ENCODE measurements at places on chromosomes 4 and X.

DNA sequence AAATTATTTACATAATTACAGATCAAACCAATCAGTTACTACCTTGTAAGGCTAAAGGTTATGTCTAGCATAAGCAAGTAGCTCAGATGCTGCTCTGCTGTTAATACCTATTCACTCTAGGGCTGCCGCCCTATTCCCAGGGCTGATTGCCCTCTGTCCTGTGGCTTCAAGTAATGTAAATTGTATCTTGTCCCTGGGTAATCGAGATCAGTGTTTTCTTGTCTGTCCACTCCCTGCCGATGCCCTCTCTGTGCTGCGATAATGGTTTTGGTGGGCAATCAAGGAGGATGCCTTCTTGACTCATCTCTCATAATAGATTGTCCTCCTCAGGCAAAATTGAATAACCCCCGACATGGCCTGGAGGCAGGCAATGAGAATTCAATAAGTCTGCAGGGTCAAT lies 641.0 kb upstream of the PITX2 start:
- no peak for DNase-seq

DNA sequence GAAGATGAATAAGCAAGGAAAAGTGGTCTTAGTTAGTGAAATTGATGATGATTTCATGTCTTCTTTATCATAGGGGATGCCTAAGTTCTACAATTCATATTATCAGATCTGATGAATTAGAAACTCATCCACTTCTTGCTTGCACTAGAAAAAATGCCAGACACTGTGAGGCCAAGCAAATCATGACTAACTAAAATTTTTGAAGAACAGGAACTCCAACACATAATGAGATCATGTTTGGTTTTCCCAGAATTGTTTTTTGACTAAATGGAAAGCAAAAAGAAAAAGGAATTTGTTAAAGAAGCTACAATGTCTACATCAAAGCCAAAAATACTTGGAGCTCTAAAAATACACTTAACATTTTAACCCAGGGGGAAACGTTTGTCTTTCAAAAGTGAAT lies 120.4 kb downstream of the ARSF start:
- DNase-seq = no peak

GRCh38 chrX:18886344-18887161 lies 97.4 kb downstream of the PHKA2 start:
- peak; percentile 71 for DNase-seq

DNA sequence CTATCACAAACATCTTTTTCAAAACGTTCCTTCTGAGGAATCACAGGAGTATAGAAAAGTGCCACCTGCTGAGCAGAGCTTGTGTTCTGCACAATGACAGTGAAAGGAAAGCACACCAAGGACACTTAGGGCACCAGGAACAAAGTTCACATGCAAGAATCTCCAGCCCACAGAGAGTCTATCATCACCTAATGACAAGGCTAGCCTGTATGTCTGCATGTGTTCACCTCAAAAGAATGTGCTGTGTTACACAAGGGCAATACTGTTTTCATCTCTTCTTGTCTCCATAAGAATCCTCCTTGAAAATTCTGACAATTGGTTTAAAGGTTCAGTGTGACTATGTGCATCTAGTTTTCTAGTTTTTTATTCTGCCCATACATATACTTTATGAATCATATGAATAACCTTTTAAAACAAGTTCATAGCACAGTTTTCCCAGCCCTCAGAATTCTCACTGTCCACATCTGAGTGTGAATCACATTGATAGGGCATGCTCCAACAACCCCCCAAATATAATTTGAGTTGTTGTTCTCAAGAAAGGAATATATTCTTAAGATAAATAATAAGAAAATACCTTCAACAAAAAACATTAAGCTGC lies 118.0 kb downstream of the PWWP3B start:
- no peak for DNase-seq

DNA sequence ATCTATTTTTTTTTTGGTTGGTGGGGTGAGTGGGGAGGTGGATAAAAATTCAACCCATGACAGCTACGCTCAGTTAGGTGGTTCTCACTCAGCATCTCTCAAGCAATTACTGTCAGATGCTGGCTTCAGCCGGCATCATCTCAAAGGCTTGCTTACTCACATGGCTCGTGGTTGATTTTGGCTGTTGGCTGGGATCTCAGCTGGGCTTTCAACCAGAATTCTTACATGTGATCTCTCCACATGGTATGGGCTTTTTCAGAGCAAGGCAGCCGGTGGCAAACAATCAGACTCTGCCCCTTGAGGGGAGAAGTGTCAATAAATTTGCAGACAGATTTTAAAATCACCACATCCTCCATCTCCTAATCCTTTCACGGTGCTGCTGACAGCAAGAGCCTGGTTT lies 47.2 kb downstream of the SLC34A2 start:
- DNase-seq = peak; percentile 30

DNA sequence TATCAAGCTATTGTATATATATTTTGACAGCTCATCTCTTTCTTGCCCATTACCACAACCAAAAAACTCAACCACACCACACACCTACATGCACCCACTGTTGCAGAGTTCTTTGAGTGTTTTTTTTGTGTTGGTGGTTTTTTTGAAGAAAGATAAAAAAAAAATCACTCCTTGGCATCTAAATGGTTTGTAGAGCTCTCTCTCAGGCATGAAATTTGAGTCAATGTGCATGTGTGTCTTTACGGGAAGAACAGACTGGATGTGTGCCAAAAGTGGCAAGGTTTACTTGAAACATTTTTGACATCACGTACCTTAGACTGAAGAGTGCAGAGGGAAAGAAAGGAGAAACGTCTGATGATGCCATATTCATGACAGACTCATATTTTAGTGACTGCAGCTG lies 154.2 kb downstream of the FHIP1A start:
- no peak for DNase-seq

DNA sequence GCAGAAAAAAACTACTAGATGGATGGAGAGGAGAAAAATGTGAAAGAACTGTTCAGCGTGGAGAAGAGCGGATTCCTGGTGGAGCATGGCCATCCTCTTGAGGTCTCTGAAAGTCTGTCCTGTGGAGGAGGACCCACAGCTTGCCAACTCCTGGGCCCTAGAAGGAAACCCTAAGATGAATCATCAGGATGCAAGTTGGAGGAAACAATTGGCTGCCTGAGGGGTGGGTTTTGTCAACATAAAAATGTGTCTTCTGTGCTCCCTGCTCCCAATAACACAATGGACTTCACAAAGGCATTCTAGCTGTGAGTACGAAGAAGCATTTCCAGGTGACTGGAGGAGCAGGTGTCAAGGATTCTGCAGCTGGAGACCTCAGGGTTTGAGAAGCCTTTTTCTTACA lies 37.2 kb downstream of the CNGA2 start:
- no peak for DNase-seq

- no peak for DNase-seq
Observed at GRCh38 chr4:99848591-99849001, 32.0 kb downstream of the DAPP1 start.

DNA sequence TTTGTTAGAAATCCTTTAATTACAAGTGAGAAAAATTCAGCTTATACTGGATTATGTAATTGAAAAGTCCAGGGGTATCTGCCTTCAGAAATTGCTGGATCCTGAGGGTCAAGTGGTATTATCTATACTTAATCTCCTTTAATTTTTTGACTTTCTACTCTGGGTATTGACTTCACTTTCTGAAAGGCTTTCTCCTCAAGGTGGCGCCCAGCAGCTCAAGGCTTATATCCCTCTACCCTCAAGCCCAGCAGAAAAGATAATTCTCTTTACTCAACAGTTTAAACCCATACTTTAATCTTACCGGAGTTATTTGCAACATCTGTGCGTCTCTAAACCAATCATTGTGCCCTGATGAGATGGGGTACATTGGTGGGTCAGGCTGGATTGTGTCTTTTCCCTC lies 129.5 kb downstream of the LARP7 start:
- no peak for DNase-seq

GRCh38 chrX:1321674-1322073 lies 14.9 kb upstream of the IL3RA start:
- DNase-seq = no peak

DNA sequence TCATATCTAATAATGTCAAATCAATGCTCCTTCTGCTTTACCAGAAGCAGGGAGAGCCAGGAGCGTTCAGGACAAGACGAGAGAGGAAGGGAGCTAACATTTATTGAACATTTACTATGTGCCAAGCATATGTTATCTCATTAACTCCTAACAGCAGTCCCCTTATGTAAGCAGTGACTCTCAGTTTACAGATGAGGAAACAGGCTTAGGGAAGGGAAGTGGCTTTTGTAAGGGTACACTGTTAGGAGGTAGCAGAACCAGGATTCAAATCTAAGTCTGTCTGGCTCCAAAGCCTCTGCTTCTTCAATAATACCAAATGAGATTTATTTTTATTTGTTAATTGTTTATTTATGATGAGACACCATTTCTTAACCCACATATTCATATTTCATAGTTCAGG lies 2.6 kb upstream of the STARD8 start:
- DNase-seq = no peak

GRCh38 chrX:7515681-7516413 lies 327.1 kb upstream of the VCX start:
- peak; percentile 58 for DNase-seq

- DNase-seq = no peak
Observed at GRCh38 chr4:6342530-6343293, 73.1 kb downstream of the WFS1 start.

DNA sequence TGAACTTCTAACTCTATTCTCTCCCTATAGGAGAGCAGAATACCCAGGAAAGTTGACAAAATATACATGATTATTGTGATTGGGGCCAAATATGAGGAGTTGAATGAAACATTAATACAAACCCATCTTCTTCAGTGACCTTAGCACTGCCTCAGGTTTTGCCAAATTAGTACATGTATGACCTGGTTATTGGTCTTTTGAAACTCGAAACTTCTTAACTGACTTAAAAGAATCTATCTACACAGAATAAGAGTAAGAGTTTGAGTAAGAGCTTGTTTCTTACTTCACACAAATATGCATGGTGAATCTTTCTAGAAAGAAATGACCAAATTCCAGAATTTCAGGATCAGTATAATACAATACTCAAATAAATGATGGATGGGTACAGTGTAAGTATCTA lies 213.0 kb upstream of the GK2 start:
- DNase-seq = no peak

Data from RCC 7860 (cell line).